Eye (tissue), 1 donor: ENCODE measurements at places on chromosomes 16 and 17.
A peak's percentile ranks its signal among the peaks of the same experiment; 100 is the strongest.

DNA sequence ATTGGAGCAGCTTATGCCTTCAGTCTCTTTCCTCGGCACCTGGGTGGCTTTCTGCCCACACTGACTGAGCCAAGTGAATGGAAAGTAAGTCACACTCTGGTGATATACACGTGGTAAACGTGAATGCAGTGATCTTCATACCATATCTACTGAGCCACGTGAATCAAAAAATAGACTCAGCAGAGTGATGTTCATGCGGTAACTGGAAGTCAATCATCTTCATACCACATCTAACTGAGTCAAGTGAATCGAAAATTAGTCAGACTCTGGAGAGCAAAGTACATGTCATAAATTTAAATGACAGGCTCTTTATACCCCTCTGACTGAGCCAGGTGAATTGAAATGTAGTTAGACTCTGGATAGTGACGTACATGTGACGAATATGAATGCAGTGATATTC is 47.1 kb upstream of the ARL4D start:
- DNase-seq: no peak

- peak; percentile 77 for DNase-seq
Measured at GRCh38 chr17:11986942-11987329, 10.3 kb downstream of the ZNF18 start.

DNA sequence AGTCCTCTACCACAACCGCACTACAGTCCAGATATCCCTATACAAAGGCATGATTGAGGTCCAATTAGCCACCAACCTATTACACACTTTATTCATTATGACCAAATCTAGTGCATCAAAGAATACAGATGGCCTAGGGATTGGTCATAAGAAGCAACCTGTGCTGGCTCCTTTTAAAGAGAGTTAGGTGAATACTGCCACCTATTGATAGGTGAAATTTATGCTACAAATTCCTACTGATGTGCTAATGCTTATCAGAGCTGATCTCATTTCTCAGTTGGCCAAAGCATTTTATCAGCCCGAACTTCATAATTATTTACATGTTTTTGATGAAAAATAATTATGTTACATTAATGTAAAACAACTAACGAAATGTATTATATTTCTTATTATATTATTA is 166.3 kb downstream of the ANKFN1 start:
- DNase-seq: peak; percentile 78

GRCh38 chr16:58243528-58244004 is 45.7 kb upstream of the CSNK2A2 start:
- DNase-seq: peak; percentile 6

DNA sequence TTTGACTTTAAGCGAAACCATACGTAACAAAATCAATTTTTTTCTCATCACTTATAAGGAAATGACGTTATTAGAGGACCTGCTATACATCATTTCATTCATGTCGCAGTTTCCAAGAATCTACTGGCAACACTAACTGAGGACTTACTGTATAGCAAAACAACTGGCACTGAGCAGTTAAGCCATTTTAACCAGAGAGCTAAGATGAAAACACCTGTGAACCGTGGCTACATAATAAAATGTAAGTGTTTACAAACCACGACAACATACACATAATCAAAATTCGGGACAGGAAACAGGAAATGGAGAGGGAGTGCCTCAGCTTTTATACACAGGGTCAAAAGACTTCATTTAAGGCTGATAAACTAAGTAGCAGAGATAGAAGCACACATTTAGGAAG is 29.5 kb downstream of the METTL16 start:
- no peak for DNase-seq

DNA sequence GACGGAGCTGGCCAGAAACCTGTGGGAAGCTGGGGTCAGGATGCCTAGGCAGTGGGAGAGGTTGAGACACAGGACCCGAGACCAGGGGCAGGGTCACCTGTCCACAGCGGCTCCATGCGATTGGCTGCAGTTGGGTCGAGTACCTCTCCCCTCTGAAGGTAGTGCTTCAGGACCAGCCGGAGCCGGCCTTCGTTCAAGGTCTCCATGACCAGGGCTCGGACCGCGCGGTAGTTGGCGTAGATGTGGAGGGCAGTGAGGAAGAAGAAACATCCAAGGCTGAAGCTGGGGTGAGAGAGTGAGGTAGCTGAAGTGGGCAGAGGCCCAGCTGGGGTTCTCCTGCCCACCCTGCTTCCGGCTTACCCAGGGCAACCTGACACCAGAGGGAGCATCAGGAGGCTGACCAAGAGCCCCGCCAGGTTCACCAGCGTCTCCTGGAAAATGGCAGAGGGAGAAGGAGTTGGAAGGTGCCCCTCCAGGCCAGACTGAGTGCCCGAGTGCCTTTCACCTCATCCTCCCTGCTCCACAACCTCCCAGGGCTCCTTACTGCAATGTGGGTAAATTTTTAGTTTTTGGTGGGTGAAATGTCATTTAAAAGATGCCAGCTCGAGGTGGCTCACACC is 10.7 kb downstream of the SLC5A2 start:
- DNase-seq: no peak

GRCh38 chr16:82178352-82178751 is 8.3 kb upstream of the MPHOSPH6 start:
- no peak for DNase-seq

DNA sequence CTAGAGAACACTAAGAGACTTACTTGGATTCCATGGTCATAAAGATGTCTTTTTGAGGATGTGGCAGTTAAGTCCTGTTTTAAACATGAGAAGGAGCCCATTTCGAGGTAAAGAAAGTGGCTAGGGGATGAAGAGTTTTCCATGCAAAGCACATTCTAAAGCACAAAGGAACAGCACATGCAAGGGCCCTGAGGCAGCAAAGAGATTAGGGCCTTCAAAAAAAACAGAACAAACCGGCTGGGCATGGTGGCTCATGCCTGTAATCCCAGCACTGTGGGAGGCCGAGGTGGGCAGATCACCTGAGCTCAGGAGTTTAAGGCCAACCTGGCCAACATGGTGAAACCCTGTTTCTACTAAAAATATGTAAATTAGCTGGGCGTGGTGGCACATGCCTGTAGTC is 79.8 kb downstream of the AKAP1 start:
- DNase-seq: no peak

- peak; percentile 82 for DNase-seq
Measured at GRCh38 chr16:87635541-87636049, 33.3 kb downstream of the JPH3 start.

- DNase-seq: peak; percentile 24
Measured at GRCh38 chr17:16873174-16874035, 98.5 kb downstream of the TNFRSF13B start.

DNA sequence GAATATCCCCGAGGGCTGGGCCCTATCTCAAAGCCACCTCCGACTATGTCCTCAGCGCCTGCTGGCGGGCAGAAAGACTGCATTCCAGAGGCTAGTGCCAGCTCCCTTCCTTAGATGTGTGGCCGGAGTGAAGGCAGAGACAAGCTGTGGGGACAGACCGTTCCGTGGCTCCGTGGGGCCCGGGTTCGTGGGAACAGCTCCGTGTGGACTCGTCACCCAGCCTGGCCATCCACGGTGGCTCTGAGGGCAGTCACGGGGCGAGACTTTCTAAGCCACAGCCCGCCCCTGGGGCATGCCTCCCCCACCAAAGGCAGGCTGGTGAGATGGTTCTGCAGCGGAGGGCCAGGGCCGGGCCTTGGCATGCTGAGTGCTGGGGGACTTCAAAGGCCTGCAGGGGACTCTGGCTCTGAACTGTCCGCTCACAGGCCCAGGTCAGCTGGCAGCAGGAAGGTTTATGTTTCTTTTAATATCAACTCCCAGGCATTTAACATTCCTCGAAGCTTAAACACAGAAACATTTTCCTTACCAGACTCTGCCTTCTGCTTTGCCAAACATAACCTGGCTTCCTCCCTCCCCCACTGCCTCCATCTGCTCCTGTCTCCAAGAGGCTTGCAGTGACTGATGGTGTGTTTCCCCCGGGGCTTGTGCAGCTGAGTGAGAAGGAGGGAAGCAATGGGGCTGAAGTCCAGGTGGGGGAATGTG is 50.4 kb downstream of the TIMM22 start:
- peak; percentile 70 for DNase-seq

GRCh38 chr16:15830832-15831451 is 25.9 kb downstream of the MYH11 start:
- DNase-seq: no peak

- no peak for DNase-seq
Measured at GRCh38 chr17:28908640-28909167, 5.8 kb upstream of the DHRS13 start.

DNA sequence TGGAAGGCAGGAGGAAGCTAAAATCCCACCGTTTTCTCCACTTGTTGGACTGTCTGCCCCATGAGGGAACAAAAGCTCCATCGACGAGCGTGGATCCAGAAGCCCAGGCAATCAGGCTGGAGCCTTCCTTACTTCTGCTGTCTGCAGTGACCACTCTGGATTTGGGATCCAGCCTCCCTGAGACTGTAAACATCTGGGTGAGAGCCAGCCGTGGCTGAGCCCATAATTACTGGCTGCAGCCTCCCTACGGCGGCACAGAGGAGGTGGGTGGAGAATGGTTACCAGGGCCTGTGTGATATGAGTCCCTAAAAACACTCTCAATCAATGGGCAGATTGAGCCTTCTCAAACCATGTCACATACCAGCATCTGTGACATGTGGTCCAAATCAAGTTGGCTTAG is 158.2 kb downstream of the FOXL1 start:
- DNase-seq: no peak

DNA sequence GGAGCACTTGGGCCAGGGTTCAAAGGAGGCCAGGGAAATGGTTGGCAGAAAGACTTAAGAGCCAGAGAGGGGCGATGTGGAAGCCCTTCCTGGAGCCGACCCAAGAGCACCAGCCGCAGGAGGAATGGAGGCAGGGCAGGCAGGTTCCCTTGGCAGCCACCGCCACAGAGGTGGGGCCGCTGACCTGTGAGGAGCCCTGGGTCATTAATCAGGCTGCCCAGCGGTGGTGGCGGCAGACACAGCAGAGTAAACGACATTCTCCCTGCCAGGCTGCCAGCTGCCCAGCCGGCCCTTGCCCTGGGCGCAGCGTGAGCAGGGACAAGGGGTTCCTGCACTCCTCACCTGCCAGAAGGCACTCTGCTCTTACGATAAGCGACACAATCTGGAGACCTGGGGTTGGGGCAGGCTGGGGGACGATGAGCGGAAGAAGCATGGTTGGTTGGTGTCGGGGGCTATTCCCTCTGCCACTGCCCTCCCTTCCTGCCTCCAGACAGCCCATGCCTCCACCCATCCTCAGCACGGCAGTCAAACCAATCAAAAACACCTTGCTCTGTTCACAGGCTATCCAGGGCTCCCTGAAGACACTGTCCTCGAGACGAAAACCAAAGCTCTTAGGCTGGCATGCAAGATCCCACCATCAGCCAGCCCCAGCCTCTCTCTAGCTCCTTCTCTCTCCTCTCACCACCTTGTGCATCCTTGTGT is 40.9 kb downstream of the PLXDC1 start:
- no peak for DNase-seq

- no peak for DNase-seq
Measured at GRCh38 chr16:61929776-61930175, 106.5 kb downstream of the CDH8 start.

DNA sequence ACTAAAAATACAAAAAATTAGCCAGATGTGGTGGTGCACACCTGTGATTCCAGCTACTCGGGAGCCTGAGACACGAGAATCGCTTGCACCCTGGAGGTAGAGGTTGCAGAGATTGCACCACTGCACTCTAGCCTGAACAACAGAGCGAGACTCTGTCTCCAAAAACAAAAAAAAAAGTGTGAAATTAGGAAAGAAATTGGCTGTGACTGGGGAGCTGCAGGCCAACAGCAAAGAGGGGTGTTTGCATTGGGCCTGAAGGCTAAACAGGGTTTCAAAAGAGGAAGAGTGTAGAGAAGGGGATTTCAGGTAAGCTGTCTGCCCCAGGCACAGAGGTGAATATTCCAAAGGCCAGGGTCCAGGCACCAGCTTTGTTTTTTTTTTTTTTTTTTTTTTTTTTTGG is 9.4 kb downstream of the BMERB1 start:
- no peak for DNase-seq

- peak; percentile 19 for DNase-seq
Measured at GRCh38 chr16:88086571-88087516, 135.6 kb downstream of the BANP start.

DNA sequence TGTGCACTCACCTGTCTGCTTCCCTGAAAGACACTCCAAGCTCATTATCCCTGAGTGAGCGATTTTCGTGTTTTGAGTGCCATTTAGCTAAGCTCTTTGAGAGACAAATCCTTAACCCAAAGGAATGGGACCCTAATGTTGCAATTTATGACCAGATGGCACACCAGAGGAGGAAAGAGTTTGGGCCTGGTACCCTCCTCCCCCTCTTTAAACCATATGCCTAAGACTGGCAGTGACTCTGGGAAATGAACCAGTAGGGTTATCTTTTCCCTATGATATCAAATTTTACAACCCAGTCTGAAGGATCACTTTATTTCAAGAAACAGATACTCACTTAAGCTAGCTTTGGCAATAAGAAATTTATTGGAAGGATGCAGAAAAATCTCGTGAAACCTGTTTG is 550.4 kb downstream of the TOX3 start:
- no peak for DNase-seq

DNA sequence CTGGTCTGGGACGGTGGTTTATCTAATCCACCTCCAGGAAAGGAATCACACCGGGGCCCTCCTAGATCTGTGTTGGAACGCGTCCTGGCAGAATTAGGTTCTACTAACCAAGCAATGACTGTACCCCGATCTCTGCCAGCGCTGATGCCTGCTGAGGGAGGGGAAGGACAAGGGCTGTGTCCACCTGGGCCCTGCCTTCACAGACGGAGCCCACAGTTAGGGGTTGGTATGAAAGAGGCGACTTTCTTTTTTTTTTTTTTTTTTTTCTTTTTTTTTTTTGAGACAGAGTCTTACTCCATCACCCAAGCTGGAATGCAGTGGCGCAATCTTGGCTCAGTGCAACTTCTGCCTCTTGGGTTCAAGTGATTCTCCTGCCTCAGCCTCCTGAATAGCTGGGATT is 9.9 kb upstream of the KRT19 start:
- DNase-seq: no peak

DNA sequence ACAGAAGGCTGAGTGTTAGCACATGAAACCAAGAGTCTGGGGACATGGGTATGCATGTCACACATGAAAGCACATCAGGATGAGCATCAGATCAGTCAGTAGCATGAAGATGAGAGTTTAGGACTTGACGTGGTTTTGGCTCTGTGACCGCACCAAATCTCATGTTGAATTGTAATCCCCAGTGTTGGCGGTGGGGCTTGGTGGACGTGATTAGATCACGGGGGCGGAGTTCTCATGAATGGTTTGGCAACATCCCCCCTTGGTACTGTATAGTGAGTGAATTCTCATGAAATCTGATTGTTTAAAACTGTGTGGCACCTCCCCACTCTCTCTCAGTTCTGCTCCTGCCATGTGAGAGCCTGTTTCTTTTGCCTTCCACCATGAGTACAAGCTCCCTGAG is 46.4 kb downstream of the CNGB1 start:
- DNase-seq: no peak

GRCh38 chr17:4033751-4034251 is 69.6 kb upstream of the ATP2A3 start:
- DNase-seq: no peak

GRCh38 chr16:84660973-84661372 is 12.7 kb downstream of the KLHL36 start:
- no peak for DNase-seq

GRCh38 chr17:55238931-55239297 is 25.8 kb upstream of the HLF start:
- DNase-seq: no peak
